ENCODE measurements at places on chromosomes 16 and 17.
A peak's percentile ranks its signal among the peaks of the same experiment; 100 is the strongest.

DNA sequence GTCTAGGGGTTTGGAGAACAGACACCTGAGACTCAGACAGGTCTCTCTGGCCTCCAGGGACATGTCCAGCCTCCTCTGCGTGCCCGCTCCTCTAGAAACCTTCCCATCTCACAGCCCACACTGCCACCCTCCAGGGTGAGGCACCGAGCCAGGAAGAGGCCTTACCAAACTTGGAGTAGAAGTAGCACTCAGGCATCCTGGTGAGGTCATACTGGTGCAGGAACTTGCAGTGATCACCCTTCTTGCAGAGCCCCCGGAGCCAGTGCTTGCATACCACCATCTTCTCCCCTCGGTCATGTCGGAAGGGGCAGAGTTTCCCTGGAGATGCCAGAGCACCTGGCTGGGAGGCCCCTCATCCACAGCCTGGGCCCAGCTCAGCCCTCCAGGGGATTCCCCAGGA is 4.2 kb downstream of the CPSF4L start:
- no peak for DNase-seq

DNA sequence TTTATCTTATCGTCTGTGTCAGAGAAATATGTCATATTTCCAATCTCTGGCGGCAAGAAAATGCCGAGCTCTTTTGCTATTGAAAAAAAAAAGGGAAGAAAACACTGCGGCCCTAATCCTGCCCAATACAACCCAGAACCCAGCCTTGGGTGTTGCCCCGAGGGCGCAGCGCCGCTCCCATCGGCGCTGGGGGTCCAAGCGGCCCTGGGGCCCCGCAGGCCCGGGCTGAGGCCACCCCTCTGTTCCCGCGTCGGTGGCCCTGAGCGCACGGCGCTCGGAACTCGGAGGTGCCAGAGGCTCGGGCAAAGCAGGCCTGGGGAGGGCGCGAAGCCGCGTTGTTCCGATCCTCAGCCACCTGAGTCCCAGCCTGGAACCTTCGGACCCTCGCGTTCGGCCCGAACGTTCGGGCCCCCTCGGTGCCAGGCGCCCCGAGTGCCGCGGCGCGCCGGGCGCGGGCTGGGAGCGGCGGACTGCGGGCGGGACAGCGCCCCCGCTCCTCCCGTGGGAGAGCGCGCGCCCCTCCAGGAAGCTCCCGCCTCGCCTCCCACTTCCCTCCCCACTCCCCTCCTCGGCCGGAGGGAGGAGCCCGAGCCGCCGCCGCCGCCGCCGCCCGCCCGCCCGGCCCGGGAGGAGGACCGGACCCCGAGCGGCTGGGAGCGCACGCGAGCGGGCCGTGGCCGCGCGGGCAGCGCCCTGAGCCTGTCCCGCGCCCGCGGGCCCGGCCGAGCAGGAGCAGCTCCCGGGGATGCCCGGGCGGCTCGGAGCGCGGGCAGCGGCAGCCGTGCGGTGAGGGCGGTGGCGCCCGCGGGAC is at the start of gene CPNE2:
CPNE2 (plus strand) TSS at position 609 of the 811 bp plus-strand sequence. CDS start 18,160 bp downstream, outside the sequence.
- peak; percentile 26 for DNase-seq

GRCh38 chr16:83967091-83967490 is 953 bp upstream of the NECAB2 start:
- DNase-seq = no peak

- no peak for DNase-seq
These were observed 279.4 kb upstream of the ELAC2 start for GRCh38 chr17:13297183-13297582.

DNA sequence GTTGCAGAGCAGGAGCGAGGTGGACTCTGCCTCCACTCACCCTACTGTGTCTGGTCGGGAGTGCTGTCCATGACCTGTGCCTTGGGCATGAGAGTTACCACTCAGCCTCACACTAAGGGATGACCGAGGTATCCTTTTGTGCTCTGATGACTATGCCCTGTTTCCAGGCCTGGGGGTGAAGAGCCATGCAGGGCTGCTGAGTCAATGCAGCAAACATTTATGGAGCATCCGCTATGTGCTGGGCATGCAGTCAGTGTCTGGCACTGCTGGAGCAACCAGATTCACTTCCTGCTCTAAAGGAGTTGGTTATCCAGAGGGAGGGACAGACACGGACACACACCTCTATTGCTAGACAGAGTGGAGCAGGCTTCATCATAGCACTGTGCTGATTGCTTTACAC is 7.6 kb upstream of the HNF1B start:
- no peak for DNase-seq

- peak; percentile 52 for DNase-seq
These were observed 668 bp downstream of the USP36 start for GRCh38 chr17:78839762-78840529.

DNA sequence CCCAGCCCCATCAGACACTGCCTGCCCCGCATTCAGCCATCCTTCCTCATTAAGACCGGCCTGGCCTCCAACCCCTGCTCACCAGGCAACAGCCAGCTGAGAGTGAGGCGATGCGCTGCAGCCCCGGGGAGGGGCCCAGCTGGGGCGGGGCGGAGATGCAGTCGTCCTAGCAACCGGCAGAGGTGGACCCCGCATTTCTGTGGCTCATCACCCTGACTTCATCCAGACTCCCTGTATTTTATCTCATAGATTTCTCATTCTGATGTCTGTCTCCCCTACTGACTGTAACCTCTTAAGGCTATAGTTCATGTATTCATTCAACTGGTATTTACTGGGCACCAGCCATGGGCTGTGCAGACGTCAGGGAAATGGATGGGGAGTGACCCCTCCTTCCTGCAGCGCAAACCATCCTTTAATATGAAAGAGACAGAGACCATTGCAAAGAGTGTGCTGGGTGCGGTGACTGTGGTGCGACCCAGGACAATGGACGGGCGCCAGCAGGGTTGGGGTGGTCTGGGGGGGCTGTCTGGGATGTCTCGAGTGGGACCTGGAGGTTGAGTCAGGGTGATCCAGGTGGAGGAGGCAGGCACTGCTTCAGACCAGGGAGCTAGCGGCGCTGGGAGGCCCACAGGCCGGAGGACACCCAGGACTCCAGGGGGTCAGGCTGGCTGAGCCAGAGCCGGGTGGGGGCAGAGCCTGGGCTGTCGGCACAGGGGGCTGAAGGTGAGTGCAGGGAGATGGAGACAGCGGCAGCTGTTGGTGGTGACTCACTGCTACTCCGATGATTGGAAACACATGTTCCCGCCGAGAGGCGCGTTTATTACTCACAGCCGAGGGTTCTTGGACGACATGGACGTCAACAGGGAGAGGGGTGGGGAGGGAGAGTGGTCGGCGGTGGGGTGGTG is 10.5 kb upstream of the TIMP2 start:
- DNase-seq = no peak

DNA sequence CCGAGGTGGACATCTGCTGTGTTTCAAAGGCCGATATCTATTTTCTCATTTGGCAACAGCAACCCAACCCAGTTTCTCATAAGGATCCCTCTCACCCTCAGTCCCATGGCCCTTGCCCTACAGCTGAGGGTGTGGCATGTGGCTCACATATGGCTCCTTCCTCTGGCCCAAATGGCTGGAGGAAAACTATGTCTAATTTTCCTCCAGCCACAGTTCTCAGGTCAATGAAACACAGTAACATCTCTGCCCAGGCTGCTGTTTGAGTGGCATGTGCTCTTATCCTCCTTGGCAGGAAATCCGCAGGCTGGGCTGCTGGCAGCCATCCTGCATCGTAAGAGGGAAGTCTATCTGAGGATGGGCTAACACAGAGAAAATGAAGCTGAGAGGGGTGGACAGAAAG is 24.1 kb downstream of the SERPINF1 start:
- DNase-seq = no peak

DNA sequence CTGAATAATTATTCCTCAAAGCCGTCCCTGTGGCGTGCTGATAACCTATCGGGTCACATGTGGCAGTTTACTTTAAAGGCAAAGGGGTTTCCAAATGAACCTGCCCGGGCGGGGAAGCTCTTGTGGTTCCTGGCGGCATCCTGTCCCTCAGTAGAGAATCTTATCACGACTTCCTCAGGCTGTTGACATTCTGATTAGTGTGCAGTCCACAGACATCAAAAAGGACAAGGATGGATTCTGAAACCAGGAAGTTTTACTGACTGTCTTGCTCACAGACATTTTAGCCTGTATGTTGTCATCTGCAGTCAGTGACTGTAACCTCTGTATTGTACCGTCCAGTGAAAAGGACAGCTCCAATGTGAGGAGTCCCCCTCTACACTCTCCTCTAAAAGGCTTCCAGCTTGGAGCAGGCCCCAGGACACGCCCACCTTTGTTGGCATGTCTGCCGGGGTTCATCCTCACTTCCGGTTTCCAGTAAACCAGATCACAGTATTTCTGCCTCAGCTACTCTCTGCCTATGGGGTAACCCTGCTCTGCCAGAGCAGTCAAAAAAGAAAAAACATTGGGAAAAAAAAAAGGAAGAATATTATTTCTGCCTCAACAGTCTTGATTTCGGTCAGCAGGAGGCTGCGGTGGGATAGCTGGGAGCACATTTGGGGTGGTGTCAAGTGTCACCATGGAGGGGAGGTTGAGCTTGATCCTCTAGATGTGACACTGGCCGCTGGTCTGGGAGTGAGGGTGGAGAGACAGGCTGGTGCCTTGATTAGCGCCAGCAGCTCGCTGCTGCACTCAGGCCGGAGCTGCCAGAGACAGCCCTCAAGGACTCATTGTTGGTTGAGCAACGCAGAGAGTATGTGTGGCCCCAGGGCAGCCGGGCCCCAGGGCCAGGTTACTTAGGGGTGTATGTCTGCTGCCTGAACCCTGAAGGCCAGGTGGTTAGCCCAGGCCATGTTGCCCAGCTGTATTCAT is 89.0 kb upstream of the DNAH17 start:
- peak; percentile 35 for DNase-seq

DNA sequence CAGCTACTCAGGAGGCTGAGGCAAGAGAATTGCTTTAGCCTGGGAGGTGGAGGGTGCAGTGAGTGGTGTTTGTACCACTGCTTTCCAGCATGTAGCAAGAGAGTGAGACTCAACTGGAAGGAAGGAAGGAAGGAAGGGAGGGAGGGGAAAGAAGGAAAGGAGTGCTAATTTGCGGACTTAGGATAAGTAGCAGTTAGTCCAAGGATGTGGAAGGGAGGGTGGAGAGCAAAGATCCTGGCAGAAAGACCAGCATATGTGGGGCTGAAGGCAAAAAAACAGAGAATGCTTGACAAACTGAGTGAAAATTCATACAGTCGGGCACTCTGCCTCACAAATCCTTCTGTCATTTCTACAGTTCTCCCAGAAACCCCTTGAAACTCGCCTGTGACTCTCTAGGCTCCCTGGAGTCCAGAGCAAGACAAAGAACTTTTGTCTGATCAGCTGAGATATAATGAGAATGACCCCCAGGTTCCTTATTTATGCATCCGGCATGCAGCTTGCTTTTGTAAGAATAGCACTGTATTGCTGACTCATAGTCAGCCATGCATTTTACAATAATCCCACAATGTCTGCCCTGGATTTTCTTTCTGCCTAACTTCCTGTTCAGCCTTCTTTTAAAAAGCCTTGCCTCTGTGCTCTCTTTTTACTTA is 31.5 kb downstream of the CDK5RAP3 start:
- DNase-seq = no peak

GRCh38 chr16:89334988-89335802 is 117.7 kb downstream of the ZNF778 start:
- no peak for DNase-seq

- no peak for DNase-seq
These were observed 90.6 kb downstream of the TOX3 start for GRCh38 chr16:52456368-52456767.

DNA sequence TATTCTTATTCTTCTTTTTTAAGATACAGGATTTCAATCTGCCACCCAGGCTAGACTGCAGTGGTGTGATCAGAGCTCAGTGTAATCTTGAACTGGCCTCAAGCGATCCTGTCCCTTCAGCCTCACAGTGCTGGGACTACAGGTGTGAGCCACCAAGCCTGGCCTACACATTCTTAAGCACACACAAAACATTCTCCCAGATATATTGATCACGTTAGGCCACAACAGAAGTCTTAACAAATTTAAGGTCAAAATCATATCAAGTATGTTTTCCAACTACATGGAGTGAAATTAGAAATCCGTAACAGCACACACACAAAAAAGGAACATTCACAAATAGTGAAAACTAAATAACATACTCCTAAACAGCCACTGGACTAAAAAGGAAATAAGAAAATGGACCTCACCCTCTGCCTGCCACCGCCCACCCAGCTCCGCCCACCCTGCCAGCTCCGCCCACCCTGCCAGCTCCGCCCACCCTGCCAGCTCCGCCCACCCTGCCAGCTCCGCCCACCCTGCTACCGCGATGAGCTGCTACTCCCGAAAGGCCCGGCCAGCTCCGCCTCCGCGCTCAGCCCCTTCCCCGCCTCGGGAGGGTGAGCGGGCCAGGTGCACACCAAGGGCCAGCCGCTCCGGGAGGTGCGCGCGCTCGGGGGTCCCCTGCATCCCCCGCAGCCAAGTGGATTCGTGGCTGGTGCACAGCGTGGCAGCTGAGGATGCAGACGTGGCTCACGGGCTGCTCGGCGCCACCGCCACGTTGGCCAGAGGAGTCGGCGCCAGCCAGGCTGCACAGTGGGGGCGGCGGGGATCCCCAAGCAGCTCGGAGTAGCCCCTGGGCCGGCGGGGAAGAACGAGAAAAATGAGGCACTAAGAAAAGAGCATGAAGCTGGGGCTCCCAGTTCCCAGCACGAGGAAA is 41.2 kb downstream of the C16orf87 start:
- peak; percentile 71 for DNase-seq

DNA sequence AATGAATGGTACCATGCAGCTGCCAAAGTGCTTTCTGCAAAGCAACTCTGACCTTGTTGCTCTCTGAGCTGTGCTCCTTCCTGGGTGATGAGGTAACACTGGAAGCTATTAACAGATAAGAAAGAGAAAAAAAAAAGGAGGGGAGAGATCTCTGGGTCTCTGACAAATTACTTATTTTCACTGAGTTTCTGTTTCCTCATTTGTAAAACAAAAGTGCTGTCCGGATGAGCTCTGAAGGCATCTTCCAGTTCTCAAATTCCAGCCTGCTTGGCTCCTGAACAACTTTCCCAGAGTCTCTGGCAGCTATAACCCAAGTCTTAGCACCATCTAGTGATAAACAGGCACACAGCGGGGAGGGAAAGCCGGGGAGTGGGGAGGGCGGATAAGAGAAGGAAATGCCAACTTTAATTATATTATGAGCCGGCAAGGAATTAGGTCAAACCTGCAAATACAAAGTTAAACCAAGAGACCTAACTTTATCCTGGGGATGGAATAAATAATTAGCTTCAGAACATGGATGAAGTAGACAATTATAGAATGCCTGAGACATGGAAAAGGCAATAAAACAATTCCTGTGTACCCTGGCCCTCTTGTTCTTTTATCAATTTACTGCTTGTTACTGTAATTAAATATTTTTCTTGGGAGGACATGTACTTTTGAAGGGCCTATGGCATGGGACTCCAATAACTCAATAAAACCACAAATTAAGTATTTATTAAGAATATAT is 61.3 kb upstream of the KIFC3 start:
- DNase-seq = no peak

DNA sequence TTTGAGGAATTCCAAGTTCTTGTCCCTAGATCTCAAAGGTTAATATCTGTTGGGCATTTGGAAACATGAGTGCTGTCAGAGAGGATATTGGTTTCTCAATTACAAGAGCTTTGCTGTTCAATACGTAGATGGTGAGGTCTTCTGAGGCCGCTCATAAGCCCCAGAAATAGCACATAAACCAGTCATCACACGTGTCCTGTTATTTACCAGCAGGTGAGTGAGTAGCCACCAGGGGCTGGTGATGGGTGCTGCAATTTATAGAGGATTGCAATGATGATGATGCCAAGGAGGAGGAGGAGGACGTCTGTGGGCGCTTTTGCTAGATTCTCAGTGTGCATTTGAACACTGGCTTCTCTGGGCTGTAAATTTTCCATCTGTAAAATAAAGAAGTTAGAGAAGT is 89.0 kb downstream of the SALL1 start:
- no peak for DNase-seq

- no peak for DNase-seq
These were observed 4.6 kb downstream of the IL21R start for GRCh38 chr16:27406511-27407128.

GRCh38 chr16:14371778-14372431 is 258.2 kb downstream of the PARN start:
- no peak for DNase-seq
